CD4-positive, alpha-beta T cell (primary cell): ENCODE measurements at places on chromosomes 6 and 20. TPM values are rescaled to one million over a fixed set of nuclear protein-coding genes. Genes with fewer than 3 reads are reported as not detected.

Gene BPIFB4
- not detected for total RNA-seq

Gene MUC22
- not detected for total RNA-seq

Gene SIRPG
- 28.0 TPM for total RNA-seq

Gene TFAP2C
- total RNA-seq: not detected

Gene BNIP5
- total RNA-seq: not detected

Gene AHCY
- 16.7 TPM for total RNA-seq

DNA sequence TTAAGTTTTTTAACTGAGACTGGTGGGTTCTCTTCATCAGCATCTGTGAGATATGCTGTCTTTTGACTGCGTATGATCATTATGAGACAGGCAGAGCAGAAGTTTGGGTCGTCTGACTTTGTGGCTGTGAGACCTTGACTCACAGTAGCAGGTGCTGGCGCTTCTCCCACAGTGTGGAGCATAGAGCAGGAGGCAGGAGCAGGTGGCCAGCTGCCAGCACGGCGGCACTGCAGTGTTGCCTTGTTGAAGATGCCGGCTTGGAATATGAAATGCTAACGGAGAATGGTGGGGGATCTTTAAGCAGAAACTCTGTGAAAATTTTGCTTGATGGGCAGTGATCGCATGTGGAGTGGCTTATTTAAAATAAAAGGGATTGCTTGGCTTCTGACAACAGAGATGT lies 105.0 kb downstream of the TIAM2 start:
- no peak for DNase-seq

- DNase-seq: no peak
Observed at GRCh38 chr6:157985378-157986155, 3.9 kb downstream of the SYNJ2 start.

DNA sequence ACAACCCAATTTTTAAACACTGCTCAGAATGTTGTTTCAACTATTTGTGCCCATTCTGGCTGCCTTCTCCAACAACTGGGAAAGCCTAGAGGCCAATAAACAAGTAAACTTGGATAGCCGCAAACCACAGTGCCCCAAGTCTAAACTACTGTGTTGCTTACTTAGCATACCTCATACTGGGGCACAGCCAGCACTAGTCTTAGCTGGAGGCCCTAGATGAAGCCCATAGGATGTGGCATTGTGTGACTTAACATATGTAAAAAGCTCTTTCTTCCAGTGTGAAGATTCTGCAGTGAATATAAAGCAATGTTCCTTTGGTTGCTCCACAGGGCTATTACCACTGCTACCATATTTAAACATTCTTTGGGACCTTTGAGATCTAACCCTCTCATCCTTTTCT lies 564.3 kb upstream of the NRSN1 start:
- no peak for DNase-seq

- DNase-seq: no peak
Observed at GRCh38 chr6:45038226-45038625, 289.9 kb upstream of the RUNX2 start.

DNA sequence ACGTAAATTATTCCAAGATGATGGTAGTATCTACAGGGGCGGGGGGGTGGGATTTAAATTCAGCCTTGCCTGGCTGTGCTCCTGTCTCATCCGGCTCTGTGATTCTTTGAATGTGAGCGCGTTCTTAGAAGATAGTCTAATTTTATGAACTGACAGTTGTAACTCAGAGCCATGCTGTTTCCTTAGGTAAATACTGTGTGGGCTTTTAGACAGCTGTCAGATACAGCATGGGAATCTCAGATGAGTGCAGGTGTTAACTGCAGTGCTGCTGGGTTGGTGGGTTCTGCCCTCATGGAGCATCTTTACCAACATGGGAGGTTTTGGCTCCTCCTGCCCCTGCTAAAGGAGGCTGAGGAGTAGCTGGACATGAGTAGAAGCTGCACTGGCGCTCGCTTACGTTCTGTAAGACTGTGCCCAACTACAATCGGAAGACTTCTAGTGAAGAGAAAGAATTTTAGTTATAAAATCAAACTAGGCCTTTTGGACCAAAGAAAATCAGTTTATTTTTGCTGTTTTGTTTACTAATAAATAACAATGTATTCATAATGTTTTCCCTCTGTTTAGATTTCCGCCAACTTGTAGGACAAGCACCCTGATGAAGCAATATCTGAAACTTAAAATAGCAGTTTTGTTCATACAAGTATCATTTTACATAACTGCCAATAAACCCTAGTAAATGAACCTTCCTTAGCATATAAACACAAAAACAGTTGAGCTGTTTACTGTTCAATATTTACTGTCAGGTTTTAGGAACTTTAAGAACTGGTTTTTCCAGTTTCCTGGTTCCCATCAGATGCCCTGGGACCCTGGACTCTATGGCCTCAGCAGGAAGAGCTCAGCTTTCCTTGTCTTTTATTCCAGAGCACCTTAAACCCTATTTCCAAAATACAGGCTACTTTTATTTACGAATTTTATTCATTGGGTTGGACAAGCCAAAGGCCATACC lies 66.1 kb downstream of the FAM120B start:
- DNase-seq: no peak

DNA sequence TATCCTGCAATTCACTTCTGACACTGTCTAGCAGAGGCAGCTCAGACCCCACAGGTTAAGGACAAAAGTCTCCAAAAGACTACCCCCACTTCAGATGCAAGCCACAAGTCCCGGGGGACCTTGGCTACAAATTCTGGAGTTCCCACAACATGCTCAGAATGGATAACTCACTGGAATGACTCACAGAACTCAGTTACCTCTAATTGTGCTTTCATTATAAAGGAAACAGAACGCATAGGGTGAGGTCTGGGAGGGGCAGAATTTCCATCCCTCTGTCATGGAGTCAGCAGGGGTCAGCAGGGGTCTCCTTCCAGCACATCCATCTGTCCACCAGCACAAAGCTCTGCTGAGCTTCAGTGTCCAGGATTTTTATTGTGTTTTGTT lies 184.2 kb downstream of the CDH4 start:
- DNase-seq: no peak

- no peak for DNase-seq
Observed at GRCh38 chr20:51373713-51374455, 168.6 kb downstream of the NFATC2 start.

DNA sequence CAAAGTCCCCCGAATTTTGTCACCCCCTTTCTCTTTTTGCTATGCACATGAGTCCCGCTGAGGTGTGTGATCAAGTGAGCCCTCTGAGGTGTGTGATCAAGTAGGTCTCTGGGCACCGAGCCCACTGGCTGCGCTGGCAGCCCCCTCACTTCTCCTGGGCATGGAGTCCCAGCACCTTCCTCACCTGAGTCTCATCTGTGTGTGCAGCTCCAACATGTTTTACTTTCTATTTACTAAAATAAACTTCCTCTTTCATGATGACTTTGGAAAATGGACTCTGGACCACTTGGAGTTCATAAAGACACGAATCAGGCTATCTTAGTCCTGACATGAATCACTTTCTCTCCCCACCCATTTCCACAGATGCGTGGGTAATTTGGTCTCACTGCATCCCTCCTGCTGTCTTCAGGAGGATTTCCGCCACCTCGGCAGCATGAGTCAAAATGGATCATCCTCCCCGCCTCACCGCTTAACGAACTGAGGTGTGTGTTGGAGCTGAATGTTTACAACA lies 39.8 kb downstream of the PRDM1 start:
- DNase-seq: peak; percentile 22

DNA sequence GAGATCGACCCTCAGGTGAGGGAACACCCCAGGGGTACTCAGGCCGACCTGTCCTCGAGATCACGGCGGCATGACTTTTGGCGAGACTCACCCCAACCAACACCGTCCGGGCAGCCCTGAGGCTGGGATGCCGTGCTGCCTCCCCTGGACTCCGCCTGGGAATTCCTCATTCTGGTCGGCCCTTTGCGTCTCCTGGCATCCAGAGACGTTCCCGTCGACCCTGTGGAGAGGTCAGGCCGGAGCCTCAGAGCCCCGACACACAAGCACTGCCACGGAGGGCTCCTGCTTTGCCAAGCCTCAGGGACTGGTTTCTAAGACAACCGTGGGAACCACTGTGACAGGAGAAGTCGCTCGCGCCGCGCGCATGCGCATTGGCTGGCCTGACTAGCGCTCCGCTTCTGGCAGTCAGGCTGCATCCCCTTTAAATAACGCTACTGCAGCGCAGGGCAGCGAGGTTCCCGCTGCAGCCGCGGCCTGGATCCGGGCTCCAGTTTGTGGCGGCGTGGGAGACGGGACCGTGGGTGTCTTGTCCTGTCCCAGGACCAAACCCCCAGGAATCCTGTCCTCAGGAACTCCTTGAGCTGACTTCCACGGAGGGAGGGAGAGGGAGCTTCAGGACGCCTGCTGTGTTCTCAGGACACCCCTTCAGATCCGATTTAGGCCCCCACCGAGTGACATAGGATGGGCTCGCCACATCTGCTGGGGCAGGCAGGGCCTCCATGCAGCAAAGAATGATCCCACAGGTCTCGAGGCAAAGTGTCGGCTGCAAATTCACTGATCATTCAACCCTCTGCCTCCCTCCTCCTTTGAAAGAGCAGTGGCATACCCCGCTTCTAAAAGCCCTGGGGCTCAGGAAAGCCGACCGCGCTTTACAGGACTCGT lies 163.2 kb upstream of the ZNF337 start:
- peak; percentile 82 for DNase-seq

GRCh38 chr20:59660471-59660870 lies 56.1 kb downstream of the PHACTR3 start:
- DNase-seq: no peak

DNA sequence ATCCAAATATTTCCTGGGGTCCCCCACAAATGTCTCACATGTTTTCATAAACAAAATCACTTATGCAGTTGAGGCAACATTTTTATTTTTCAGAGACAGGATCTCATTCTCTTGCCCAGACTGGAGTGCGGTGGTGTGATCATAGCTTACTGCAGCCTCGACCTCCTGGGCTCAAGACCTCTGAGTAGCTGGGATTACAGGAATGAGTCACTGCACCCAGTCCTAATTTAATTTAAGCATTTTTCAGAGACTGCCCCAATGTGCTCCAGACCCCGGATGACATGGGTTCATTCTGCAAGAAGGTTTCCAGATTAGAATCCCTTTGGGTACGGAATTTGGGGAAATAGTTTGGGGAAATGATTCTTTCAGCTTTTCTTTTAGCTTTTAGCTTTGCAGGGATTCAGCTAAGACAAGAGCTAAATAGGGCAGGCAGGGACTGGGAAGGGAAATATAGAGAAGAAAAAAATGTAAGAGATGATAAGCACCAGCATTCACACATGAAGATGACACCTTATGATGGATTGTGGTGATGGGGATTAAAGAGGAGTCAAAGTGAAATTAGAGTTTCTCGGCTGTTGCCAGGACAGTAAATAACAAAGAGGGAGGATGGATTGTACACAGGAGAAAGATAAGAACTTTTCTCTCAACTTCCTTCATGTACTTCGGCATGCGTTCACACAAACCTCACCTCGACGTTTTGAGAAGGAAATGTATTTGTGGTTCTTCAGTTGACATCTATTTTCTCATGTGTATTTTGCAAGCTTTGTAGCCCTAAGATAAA lies 169.4 kb upstream of the TAB2 start:
- no peak for DNase-seq

- no peak for DNase-seq
Observed at GRCh38 chr6:4291453-4292403, 156.4 kb upstream of the ECI2 start.

DNA sequence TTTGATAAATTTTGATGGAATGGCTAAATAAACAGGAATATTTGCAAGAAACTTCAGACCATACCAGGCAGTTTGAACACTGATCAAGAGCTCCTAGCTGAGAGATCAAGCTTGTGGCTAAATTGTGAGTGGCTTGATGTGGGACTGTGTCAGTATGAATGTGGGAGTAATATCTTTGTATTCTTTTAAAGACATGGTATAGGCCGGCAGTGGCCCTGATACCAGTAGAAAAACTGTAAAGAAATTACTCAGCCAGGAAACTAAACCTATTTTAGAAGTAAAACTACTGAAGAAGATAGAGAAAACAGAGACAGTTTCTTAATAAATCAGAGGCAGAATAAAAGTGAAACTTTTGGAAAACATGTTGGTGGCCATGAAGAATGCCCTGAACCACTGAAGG lies 608.4 kb upstream of the SYNCRIP start:
- DNase-seq: no peak

GRCh38 chr6:158396136-158396535 lies 83.9 kb downstream of the TULP4 start:
- no peak for DNase-seq

GRCh38 chr6:34384321-34385153 lies 7.9 kb downstream of the NUDT3 start:
- no peak for DNase-seq

GRCh38 chr20:48338717-48339116 lies 489.1 kb downstream of the PREX1 start:
- DNase-seq: no peak

- DNase-seq: no peak
Observed at GRCh38 chr6:64777941-64778785, 928.9 kb downstream of the EYS start.

DNA sequence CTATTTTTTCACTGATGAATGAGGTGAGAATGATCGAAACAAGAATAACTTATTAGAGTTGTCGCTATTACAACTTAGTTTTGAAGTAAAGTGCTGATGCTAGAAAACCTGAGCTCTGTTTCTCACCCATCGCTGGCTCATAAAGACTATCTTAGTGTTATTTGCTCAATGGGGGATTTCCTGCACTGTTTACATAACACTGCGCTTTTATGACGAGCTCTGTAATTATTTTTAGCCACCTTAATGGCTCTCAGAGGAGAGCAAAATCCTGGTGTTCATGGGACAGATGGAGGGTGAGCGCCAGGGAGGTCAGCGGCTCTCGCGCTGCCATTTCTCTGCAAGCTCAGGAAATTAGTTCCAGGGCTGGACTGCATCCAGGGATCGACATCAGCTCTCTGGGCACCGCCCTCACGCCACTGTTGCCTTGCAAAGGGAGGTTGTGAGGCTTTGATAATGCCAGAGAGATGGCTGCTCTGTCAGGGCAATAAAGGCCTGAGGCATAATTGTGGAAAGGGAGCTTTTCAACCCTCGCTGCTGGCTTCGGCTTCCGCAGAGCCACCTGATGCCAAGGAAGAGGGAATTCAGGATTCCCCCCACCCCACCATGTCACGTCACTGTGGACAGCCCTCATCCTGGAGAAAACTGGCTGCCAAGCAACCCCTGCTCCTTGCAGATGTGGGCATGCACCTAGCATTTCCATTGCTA lies 72.0 kb downstream of the DACT2 start:
- DNase-seq: no peak

DNA sequence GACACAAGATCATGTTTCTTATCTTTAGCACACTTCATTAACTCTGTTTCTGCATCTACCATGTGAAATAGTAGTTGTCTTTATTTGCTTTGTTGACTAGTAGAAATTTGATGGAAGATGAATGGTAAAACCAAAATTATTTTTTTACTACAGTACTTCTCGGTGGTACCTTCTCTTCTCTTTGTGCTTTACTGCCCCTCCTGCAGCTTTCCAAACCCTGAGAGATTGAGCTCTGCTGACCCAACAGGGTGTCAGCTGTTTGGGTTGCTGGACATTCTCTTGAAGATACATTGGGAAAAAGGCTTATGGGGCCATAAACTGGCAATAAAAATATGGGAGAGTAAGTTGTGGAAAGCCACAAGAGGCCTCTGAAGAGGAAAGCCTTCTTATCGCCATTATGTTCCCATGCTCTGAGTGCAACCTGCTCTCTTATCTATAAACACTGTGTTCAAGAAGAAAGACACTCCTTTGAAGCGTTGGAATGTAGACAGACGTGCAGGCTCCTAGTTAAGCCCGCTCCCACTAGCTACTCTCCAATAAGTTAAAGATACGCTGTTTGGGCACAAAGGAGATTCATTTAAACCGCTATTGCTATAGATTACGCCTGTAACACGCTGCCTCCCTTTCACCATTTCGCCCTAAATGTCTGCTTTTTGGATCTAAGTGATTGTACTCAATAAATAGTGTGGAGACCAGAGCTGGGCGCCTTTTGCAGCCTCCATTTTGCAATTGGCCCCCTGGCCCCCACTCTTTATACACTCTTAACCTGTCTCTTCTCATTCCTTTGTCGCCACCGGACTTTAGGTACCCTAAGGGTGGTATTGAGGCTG lies 60.1 kb upstream of the PRSS16 start:
- DNase-seq: no peak
